ENCODE measurements at places on chromosomes 1 and 21.

- DNase-seq = no peak
These were observed 6.9 kb upstream of the DNAH14 start for GRCh38 chr1:224922404-224923164.

DNA sequence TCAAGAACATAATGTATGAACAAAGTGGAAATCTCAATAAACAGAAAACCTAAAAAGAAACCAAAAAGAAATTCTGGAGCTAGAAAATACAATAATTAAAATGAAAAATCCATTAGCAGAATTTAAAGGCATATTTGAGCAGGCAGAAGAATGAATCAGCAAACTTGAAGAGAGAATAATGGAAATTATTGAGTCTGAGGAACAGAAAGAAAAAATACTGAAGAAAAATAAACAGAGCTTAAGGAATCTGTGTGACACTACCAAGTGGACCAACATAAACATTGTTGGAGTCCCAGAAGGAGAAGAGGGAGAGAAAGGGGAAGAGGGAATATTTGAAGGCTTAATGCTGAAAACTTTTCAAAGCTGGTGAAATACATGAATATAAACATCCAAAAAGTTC is 54.5 kb downstream of the MAGI3 start:
- no peak for DNase-seq

GRCh38 chr1:47840393-47841190 is 156.6 kb downstream of the TRABD2B start:
- no peak for DNase-seq

- DNase-seq = no peak
These were observed 57.9 kb upstream of the S1PR1 start for GRCh38 chr1:101178688-101179491.

DNA sequence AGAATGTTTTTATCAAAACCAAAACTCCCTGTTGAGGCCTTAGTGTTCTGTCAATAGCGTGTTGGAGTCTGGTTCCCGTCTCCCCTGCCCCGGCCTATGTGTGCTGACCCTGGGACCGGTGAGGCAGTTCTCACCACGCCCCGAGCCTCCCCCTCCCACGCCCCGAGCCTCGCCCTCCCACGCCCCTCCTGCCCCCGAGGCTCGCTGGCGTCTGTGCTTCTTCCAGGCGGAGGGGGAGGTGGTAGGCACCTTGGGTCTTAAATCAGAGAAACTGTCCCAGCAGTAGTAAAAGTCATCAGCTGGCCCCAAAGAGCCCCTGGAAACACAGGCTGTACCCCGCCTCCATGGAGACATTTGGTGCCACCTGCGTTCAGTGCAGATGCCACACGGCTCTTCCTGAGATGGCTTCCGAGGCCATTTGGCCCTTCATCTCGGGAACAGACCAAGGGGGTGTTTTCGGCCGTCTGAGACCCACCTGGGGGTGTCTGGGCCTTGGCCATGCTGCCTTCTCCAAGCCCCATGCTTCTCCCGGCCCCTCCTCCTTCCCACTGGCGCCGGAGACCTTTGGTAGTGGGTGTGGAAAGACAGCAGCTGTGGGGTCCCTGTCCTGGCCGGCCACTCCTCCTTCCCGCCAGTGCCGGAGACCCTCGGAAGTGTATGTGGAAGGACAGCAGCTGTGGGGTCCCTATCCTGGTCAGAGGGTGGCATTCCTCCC is 44.7 kb downstream of the SKI start:
- DNase-seq = no peak

DNA sequence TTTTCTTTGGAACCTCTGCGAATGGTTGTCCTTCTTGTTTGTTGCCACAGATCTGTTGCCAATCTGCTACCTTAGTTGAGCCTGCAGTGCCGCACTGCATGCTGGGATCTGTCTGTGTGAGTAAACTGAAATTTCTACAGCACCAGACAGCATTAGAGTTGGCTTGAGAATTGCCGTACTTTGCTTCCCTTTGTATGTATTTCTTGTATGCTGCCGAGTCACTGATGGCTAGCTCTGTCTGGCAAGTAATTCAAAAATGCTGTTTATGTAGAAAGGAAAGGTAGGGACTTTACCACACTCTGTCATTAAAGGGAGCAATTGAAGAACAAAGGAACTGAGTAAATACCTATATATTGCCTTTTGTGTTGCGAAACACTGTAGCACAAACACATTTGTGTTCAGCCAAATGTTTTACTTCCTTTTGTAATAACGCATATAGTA is 857.4 kb downstream of the USP25 start:
- no peak for DNase-seq

DNA sequence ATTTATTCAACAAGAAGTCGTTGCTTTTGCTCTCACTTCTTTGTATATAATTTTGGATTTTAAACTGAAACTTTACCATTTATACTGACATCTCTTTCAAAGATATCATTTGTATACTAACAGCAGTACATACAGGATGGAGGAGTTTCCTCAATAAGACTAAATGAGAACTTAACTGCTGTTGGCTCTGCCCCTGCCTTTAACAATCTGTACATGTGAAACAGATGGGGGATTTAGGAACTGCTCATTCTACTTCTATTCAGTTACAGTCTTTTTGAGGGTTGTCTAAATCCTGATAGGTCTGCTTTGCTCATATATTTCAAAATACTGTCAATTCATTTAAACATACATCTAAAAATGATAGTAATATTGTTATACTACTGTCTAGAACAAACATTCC is 663.2 kb downstream of the ADGRL2 start:
- no peak for DNase-seq

DNA sequence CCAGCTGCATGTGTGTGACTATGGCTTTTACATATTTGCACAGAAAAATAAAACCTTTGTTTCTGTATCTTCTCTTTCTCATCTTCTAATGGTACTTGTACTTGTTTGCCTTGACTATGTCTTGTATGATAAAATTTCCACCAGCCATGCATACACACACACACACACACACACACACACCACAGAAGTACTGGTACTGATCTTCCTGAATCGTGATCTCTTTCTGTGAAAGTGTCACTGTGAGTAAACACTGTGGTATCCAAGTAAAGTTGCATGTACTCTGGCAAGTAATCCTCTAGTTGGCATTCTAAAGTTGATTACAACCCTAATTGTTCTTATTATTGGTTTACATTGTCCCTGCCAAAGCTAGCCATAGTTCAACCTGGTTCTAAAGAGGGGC is 176.7 kb downstream of the CRB1 start:
- DNase-seq = no peak

DNA sequence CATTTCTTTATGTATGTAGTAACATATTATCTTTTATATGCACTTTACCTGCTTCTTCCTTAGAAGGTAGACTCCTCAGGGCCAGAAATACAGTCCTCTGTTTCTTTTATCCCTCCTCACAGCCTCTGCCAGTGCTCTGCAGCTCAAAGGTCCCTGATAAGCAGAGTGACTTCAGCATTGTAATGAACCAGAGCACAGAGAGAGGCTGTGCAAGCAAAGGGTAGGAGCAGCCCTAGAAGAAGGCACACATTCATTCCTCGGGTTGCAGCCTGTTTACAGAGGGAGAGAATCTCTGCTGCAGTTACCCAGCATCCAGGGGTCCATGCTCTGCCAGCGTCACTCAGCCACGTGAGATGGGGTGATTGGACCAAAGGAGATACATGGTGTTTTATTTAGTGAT is 101.1 kb downstream of the RHOU start:
- DNase-seq = no peak

- DNase-seq = no peak
These were observed 1.1 kb upstream of the POU3F1 start for GRCh38 chr1:38047603-38048141.

DNA sequence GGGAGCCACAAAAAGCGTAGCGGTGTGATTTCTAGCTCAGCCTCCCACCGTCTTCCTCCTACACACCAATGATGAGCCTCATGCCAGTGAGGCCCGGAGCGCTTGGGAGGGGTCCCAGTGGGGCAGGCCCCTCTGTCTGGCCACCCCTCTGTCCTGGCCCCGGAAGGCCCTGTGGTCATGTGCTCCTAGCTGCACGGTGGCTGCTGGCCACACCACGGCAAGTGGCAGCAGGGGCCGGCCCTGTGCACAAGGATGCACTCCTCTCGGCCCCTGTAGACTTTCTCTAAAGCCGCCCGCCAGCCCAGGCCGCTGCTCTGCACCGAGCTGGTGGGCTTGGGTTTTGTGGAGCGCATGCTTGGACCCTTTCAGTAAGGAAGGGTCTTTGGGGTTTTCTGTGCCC is 53.6 kb downstream of the KCNAB2 start:
- no peak for DNase-seq

GRCh38 chr1:180033390-180033789 is 78.8 kb downstream of the CEP350 start:
- no peak for DNase-seq

DNA sequence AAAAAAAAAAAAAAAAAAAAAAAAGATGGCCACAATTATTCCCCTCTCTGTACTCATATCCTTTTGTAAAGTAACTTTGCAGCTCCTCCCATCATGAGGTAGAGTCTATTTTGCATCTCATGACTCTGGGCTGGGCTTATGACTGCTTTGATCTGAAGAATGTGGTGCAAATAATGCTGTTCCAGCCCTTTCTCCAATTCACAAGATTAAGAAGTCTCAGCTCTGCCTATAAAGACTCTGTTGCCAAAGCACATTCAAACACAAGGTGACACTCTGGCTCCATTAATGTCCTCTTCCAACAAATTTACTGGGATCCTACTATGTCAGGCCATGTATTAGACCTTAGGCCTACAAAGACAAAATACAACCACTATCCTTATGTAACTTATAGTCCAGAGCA is 64.8 kb upstream of the PTCH2 start:
- no peak for DNase-seq

GRCh38 chr1:179812501-179813292 is 64.9 kb downstream of the TOR1AIP2 start:
- DNase-seq = no peak

GRCh38 chr21:46325073-46325912 is 1.3 kb downstream of the PCNT start:
- DNase-seq = peak; percentile 71

- peak; percentile 67 for DNase-seq
These were observed 539 bp downstream of the ATP8B2 start for GRCh38 chr1:154325583-154326545.

- DNase-seq = no peak
These were observed 59.4 kb upstream of the FMOD start for GRCh38 chr1:203410182-203410900.

GRCh38 chr1:48792961-48793360 is 16.3 kb upstream of the BEND5 start:
- no peak for DNase-seq

DNA sequence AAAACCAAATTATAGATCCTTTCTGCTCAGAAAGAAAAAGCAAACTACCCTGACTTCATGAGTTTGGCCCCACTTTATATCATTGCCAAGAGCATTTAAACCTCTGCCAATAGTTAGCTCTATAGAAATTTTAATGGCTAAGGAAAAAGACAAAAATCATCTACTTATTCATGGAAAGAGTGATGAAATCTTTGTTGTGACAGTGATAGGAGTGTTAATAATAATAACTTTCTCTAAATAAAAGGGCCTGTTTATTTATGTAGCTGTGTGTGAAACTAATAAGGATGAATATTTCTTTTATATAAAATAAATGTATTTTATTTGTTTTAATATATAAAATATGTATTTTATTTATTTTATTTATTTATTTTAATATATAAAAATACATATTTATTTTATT is 6.4 kb downstream of the CHODL start:
- no peak for DNase-seq

DNA sequence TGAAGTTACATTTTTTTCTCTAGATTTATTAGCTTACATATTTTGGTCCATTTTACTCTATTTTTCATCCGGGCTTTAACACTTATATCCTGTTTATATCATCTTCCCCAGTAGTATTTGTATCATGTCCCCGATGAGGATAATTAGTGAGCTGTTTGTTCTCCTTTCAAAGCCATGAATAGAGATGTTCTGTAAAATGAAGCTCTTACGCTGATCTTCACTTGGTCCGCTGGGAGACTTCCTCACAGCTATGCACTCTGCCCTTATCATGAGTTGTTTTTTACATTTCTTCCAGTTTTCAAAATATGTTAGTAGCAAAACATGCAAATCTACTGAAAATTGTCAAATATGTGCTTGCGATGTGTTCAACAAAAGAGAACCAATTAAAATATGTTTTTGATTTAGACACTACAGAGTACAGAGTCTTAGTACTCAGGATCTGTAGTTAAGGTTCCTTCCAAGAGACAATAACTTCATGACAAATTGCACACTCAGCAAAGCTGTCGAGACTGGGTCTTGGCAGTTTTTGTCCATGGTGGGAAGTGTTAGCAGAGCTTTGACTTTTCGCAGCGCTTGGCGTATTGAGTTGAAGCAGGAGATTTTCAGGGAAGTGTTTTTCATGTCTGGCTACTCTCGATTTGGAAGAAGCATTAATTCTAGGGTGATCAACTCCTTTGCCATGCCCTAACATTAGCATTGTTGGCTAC is 292.0 kb upstream of the ADAMTS5 start:
- no peak for DNase-seq

- no peak for DNase-seq
These were observed 19.8 kb downstream of the MIER1 start for GRCh38 chr1:66944330-66945274.

- DNase-seq = no peak
These were observed 71.1 kb downstream of the LAMC1 start for GRCh38 chr1:183094351-183094750.

DNA sequence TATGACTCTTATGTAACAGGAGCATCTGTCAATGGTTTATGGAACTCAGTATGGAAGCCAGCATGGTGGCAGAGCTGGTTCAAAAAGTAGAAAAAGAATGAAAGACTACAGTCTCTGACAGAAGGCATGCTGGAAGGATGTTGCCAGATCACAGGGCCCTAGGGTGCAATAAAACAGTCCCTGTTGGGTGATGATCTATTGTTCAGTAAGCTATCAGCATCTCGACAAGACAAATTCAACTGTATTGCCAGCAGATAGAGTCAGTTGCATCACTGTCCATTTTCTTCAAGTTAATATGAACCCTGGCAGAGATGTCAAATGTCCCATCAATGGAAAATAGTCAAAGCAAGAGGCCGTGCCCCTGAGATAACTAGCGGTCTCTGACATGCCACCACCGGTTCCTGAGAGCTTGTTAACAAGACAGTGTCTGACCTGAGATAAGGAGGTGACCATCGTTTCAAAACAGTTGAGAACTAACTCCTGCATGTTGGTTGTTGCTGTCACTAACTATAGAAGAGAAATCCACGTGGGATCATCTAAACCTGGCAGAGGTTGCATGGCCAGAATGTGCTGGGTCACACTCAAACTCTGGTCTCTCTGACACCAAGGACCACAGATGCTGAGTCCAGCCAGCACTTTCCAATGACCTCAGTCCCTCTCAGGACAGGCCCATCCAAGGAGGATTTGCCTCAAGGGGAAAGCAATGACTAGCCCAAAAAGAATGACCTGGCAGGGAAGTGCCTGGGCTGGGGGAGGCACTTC is 125.9 kb downstream of the RIPK4 start:
- no peak for DNase-seq

DNA sequence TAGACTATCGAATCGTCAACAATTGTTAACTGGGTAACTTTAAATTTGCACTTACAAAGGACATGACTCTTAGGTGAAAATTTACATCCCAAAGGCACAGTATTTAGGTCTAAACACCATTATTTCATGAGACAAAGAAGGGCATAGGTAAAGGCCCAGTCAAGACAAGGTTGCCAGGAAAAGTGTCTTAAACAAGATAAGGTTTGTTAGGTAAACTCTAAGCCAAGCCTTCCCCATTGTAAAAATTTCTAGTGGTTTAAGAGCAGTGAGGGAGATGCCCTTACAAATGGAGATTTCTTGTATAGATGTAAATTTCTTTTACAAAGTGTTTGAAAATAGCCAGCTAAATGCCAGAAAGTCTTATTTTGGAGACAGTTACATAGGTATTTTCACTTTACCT is 36.9 kb upstream of the FNBP1L start:
- DNase-seq = no peak

- DNase-seq = no peak
These were observed 36.6 kb downstream of the WNT3A start for GRCh38 chr1:228043281-228043848.

- no peak for DNase-seq
These were observed 6.9 kb downstream of the CSRP1 start for GRCh38 chr1:201499795-201500669.

Measured in activated T-cell treated with anti-CD3 and anti-CD28 coated beads, Interleukin-2, amount 50 U/mL, for 24 hours (primary cell).